Activated naive CD8-positive, alpha-beta T cell treated with anti-CD3 and anti-CD28 coated beads, Interleukin-2, amount 10 ng/mL, durations not matched to agents 7 days and 5 days (primary cell): ENCODE measurements at places on chromosomes 4 and X. TPM values are rescaled to one million over a fixed set of nuclear protein-coding genes. Genes with fewer than 3 reads are reported as not detected.
A peak's percentile ranks its signal among the peaks of the same experiment; 100 is the strongest.

Gene GAGE12J
- not detected for total RNA-seq

GRCh38 chr4:6740347-6740746, 24.4 kb downstream of the BLOC1S4 start:
- peaks cover 10% of the 10 kb centered on the region for H3K27me3 ChIP-seq
- DNase-seq, result no peak
- no peak overlapping the region for H3K27ac ChIP-seq
- H3K4me3 ChIP-seq, result no peak overlapping the region
- no peaks in the 10 kb centered on the region for H3K36me3 ChIP-seq

DNA sequence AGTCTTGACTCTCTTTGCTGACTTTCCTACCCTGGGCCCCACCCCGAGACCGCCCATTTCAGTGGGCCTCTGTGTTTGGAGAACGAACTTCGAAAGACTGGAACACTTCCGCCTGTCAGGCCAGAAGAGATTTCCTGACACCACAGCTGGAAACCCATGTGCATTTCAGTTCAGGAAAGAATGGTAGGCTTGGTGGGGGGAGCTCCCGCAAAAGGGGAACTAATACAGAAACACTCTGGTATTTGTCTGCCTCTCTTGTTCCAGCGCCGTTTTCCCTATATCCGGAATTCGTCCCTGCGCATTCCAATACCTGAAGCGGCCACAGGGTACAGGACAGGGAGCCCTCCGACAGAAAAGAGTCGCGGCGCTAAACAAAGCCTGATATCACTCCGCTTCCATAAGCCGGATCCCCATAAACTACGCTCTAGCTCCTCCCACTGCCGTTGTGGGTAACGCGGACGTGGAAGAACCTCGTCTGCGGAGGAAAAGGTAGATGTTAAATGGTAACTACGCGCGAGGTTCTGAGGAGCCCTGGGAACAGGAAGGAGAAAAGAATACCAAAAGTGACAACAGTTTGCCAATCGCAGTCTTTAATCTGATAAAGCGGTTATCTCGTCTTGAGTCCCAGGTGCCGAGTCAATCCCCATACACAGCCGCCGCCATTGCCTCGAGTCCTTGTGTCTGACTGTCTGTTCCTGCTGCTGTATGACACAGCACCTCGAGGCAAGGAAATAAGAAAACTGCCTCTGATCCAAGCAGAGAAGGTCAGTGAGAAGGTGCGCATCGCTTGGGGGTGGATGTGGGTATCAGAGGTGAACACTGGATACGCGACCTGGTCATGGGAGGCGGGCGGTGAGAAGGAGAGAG, at the start of gene ARMCX5:
TSS of gene ARMCX5 (plus strand) at position 432 of the 867 bp plus-strand sequence. CDS start 2,627 bp downstream, outside the sequence.
- peak; percentile 58 for DNase-seq
- H3K36me3 ChIP-seq, result peaks cover 12% of the 10 kb centered on the region
- H3K4me1 ChIP-seq, result peaks cover 10% of the 10 kb centered on the region
- H3K4me3 ChIP-seq, result peak within 1 kb of the TSS; percentile 93

DNA sequence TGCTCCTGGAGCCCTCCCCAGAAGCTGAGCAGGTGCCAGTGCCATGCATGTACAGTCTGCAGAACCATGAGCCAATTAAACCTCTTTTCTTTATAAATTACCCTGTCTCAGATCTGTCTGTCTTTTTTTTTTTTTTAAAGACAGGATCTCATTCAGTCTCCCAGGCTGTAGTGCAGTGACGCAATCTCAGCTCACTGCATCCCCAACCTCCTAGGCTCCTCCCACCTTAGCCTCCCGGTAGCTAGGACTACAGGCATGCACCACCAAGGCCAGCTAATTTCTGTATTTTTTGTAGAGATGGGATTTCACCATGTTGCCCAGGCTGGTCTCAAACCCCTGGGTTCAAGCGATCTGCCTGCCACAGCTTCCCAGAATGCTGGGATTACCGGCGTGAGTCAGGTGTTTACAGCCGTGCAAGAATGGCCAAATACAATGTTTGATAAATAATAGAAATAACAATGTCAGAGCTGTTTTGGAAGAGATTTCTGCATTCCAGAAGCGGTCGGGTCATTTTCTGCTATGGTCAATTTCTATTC, 68.8 kb downstream of the SLC2A9 start:
- peaks cover 3% of the 10 kb centered on the region for H3K27me3 ChIP-seq
- no peaks in the 10 kb centered on the region for H3K4me1 ChIP-seq
- no peak for DNase-seq
- H3K4me3 ChIP-seq, result no peak overlapping the region

DNA sequence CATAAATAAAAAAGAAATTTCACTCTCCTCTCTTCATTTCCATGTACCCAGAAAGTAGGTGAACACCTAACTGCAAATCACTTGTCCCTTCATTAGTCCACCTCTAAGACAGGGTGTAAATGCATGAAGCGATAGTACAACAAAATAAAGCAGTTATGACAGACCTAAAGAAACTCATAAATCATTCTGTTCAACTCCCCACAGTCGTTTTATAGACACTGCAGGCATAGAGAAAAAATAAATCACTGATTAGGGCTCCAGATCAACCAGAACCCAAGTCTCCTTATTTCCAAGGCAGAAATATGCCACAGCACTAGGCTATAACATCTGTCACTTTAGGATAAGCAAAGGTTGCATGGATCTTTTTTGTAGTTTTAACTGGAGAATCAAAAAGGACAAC, 3.0 kb downstream of the RASGEF1B start:
- no peak for DNase-seq
- peaks cover 28% of the 10 kb centered on the region for H3K4me1 ChIP-seq
- no peak overlapping the region for H3K27ac ChIP-seq
- no peaks in the 10 kb centered on the region for H3K27me3 ChIP-seq
- H3K4me3 ChIP-seq, result no peak overlapping the region
